ENCODE measurements at places on chromosomes 12 and 14.

DNA sequence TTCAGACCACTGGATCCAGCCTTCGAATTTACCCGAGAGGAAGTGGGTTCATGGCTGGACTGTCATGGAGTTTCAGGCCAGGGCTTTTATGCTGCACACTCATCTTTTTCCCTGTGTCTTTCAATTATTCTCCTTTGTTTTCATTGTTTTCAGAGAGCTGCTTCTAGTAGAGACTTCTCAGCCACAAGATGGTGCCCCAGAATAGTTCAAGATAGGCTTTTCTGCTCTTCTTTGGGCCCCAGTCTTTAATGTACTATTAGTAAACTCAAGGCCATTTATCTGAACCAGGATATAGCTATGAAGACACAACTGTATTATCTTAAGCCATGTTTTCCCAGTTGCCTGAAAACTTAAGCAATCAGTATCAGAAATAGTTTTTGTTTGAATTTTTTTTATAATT is 30.4 kb upstream of the PSMA6 start:
- DNase-seq: no peak

DNA sequence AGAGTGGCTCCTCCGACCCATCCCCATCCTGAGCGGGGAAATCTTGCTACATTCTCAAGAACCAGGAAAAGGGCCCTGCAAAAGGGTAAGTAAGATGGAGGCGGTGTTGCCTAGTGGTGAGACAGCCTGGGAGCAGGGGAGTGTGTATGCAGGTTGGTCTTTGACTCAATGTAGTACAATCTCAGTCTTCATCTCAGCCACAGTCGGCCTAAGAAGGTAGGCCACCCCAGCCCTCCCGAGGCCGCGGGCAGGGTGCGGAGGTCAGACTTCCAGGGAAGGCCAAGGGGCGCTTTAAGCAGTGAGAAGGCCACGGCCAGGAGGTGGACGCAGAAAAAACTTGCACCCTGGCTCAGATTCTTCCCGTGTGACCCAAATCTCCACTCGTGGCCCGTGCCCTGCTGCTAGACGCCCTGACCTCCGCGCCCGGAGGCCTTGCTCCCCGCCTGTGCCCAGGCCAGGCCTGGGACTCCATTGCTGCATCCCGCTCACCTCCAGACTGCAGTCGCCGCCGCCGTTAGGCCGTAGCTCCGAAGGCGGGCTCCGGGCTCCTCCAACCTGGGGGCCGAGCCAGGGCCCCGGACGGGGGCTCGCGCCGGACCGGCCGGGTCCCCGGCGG is 435 bp downstream of the FOXM1 start:
- no peak for DNase-seq

GRCh38 chr12:96047229-96048211 is 12.1 kb upstream of the LTA4H start:
- no peak for DNase-seq

GRCh38 chr12:67802731-67803130 is 154.2 kb downstream of the DYRK2 start:
- no peak for DNase-seq

DNA sequence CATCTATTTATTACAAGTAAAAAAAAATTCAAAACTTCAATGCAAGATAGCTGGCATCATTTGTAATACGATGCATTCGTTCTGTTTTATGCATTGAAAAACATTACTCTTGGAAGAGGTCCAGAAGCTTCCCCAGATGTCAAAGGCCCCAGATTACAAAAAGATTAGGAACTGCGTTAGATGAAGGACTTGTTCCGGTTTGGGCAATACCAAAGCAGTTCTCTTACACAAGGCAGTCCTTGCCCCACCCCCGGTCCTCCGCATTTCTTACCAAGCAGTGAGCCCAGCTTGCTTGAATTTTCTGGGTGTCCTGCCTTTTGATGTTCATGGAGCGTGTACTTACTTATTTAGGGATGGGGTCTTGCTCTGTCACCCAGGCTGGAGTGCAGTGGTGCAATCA is 4.8 kb upstream of the HVCN1 start:
- no peak for DNase-seq

GRCh38 chr14:97843066-97843465 is 1045.9 kb downstream of the VRK1 start:
- no peak for DNase-seq
